ENCODE measurements at places on chromosomes 2 and 18.

GRCh38 chr2:190123956-190124355 lies 61.4 kb upstream of the MSTN start:
- DNase-seq = no peak

DNA sequence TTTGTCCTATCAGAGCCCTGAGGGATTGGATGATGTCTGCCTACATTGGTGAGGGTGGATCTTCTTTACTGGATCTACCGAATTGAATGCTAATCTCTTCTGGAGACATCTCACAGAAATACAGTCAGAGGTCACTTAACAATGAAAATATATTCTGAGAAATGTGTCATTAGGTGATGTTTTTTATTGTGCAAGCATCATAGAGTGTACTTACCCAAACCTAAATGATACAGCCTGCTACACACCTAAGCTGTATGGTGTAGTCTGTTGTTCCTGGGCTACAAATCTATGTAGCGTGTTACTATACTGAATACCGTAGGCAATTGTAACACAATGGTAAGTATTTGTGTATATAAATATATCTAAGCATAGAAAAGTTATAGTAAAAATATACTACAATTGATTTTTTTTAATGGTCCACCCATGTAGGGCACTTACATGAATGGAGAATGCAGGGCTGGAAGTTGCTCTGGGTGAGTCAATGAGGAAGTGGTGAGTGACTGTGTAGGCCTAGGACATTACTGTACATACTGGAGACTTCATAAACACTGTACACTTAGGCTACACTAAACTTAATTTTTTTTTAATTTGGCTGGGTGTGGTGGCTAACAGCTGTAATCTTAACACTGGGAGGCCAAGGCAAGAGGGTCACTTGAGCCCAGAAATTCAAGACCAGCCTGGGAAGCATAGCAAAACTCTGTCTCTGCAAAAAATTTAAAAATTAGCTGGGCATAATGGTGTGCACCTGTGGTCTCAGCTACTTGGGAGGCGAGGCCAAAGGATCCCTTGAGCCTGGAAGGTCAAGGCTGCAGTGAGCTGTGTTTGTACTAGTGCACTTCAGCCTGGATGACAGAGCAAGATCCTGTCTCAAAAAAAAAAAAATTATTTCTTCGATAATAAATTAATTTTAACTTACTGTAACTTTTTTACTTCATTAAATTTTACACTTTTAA lies 226.3 kb upstream of the UBE2E3 start:
- DNase-seq = no peak

- no peak for DNase-seq
Measured at GRCh38 chr2:233287871-233288270, 19.7 kb upstream of the SAG start.

GRCh38 chr2:187125318-187125717 lies 276.3 kb upstream of the ZSWIM2 start:
- no peak for DNase-seq

GRCh38 chr2:200922439-200922838 lies 33.3 kb downstream of the NIF3L1 start:
- no peak for DNase-seq

DNA sequence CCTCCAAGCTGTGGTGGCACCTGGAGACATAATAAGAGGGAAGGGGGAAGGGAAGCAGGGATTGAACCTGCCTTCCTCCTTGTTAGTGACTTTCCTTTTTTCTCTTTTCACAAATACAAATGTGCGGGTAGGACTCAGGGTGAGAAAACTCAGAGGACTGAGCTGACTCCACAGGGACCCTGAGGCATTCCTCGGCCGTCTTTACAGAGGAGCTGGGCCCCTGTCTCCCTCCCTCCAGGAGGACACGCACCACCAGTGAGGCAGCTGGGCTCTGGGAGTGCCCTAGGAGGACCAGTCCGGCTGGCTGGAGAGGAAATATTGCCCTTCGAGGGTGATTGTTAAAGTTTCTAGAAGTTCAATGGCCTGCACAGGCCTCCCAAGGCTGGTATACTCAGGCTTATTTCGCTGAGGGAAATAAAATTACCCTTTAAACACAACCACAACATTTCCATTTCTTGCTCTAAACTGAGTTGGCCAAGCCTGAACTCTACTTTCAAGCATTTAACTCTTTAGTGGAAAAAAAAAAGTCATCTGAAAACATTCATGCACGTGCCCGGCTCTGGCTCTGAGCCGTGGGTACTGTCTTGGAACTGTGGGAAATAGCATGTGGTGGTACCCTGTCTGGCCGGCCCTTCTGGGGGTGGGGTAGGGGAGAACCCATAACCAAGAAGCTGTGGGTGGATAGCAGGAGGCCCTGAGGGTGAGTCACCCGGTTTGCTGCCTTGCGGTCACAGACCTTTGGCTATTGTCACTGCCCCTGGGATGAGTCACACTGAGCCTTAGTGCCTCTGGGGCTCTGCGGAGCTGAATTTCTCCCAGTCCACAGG lies 116.0 kb downstream of the COPS8 start:
- no peak for DNase-seq

- DNase-seq = no peak
Measured at GRCh38 chr2:231378026-231378722, 17.3 kb upstream of the B3GNT7 start.

- DNase-seq = no peak
Measured at GRCh38 chr18:75097491-75098225, 111.3 kb downstream of the PTGR3 start.
